CD4-positive, alpha-beta T cell treated with Interleukin-4 for 4 hours (primary cell): ENCODE measurements at places on chromosomes 1 and 21.
A peak's percentile ranks its signal among the peaks of the same experiment; 100 is the strongest.

DNA sequence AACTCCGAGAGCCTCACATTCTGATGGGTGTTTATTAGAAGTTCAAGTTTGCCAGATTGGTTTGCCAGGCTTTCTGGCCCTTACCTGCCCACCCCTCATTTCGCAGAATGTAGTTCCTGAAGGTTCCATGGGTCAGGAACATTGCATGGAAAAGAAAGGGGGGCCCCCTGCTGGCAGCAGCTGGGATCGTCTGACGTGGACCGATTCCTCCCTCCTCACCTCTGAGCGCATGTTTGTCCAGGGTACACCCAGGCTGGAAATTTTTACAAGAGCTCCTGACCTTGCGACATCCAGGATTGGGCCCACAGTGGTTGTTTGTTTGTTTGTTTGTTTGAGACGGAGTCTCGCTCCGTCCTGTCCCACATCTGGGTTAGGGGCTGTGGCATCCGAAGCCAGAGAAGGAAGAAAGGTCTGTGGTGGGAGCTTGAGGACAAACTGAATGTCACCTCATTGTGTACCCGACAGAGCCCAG is 126.0 kb upstream of the TMEM51 start:
- no peak for DNase-seq

- no peak for DNase-seq
These were observed 14.2 kb upstream of the CASQ2 start for GRCh38 chr1:115782571-115783281.

- DNase-seq: no peak
These were observed 127.6 kb upstream of the F3 start for GRCh38 chr1:94669198-94669597.

DNA sequence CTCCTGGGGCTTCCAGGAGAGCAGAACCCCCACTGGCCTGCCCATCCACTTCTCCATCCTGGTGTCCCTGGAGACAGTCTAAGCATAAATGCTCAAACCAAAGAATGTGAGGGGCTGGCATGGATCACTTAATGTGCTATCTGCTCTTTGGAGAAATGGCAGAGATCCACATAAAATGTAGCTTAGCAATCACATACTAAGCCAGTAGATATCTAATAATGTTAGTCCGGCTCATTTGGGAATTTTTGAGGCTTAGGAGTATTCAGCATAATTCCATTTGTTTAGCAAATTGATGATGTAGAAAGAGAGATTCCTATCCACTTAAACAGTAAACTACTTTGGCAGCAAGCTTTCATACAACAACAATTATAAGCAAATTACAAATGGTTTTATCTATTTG is 90.7 kb downstream of the TENT5C start:
- DNase-seq: no peak

- DNase-seq: no peak
These were observed 123.3 kb downstream of the HMCN1 start for GRCh38 chr1:185857442-185857841.

GRCh38 chr1:160665330-160666078 is 18.7 kb upstream of the SLAMF1 start:
- peak; percentile 30 for DNase-seq
